SK-MEL-5 (cell line): ENCODE measurements at places on chromosomes 2 and 18. TPM values are rescaled to one million over a fixed set of nuclear protein-coding genes. Genes with fewer than 3 reads are reported as not detected.

- DNase-seq: peak; percentile 59
Measured at GRCh38 chr2:33598561-33599174, 431 bp downstream of the FAM98A start.

DNA sequence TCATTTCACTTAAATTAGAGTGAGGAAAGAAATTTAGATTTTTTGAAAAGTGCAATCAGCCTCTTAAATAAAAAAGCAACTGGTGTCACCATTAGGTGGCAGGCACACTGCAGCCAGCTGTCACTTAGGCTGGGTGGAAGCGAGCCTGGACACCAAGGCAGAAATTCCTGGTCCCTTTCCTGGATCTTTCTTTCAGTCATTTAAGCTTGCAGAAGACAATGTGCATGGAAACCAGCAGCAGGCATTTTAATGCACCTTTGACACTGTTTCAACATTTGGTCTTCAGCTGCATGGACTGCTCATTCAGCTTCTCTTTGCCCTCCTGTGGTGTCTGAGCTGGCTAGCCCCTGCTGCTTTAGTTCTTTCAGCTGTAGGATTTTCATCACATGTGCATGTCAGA, 61.0 kb downstream of the AQP4 start:
- peak; percentile 14 for DNase-seq

DNA sequence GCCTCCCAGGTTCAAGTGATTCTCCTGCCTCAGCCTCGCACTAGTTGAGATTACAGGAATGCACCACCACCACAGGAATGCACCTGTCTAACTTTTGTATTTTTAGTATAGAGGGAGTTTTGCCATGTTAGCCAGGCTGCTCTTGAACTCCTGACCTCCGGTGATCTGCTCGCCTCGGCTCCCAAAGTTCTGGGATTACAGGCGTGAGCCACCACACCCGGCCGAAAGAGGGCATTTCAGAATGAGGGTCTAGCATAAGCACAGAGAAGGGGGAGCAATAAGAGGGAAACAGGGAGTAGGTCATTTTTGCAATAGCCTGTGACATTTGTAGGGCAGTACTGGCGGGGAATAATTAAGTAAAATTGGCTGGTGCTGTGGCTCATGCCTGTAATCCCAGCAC, 1.9 kb upstream of the SPAST start:
- no peak for DNase-seq

GRCh38 chr2:118223511-118223991, 135.3 kb downstream of the INSIG2 start:
- DNase-seq: no peak

Gene TNFRSF11A
- 2.1 and 3.0 TPM in 2 replicates for total RNA-seq

Gene CDKL4
- 0.67 and 0.95 TPM in 2 replicates for total RNA-seq

Gene SP140L
- 0.83 and 0.87 TPM in 2 replicates for total RNA-seq

Gene HOXD10
- 1.3 TPM in 1 of 2 replicates, not detected in the other for total RNA-seq
